ENCODE measurements at places on chromosomes 3 and 15.

- DNase-seq = no peak
Observed at GRCh38 chr15:93973287-93973686, 258.1 kb upstream of the MCTP2 start.

- no peak for DNase-seq
Observed at GRCh38 chr3:155354658-155355057, 61.2 kb upstream of the STRIT1 start.

DNA sequence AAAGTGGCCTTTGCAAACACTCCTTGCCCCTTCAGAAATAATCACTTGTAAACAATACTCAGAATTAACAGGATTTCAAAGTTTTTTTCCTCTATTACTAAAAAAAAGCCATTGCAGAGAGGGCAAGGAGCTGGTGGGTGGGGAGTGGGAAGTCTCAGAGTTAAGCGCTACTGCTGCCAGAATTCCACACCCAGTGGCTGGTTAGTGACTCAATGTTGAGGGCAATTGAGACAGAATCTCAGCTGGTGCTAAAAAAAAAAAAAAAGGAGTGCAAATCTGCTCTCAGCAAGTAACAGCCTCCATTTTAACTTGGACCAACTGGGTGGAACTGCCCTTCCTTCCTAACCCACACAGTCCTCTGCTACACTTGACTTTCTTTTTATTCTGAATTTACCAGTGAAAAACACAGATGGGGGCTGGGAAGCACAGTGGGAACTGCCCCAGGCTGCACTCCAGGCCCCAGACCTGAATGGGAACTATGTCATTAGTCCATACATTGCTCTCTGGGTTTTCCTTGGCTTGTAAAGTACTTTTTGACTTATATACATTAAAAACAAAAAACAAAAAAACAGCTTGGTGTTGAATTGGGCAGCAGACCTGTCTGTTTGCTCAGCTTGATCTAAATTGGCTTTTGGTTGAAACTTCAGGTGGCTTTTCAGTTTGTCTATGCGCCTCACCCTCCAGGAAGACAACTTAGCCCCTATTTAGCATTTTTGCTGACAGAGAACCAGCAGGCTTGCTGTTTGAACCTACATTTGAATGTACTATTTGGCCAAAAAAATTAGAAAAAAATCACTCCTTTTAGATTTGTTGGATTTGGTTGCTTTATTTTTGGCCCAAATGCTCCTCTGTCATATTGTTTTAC, 357.8 kb upstream of the TBL1XR1 start:
- peak; percentile 85 for DNase-seq

GRCh38 chr3:172516318-172517214, 6.7 kb downstream of the TNFSF10 start:
- DNase-seq = peak; percentile 77

GRCh38 chr15:58510715-58511598, 79.2 kb downstream of the LIPC start:
- peak; percentile 54 for DNase-seq

DNA sequence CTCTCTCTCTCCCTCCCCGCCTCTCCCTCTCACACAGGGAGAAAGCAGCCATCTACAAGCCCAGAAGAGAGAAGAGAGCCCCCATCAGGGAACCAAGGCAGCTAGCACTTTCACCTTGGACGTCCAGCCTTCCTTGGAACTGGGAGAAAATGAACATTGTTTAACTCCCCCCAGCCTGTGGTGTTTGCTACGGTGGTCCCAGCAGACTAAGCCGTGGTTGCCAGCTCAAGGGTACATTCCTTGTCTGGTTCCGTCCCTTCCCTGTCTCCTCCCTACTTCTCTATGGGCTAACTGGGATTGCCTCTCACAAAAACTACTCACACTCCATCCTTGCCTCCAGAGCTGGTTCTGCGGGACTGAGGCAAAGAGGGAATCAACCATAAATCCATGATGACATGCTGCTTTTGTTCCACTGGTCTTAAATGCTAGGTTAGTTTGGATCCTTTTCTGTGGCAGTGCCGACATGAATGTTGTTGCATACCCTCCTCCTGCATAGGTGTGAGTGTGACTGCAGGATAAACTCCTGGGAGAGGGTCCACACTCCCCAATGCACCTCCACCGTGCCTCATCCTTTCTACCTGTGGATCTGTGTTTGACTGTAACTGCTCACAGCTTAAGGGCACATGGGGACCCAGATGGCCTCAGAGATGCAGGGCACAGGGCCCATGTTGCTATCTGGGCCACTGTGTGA, 12.0 kb downstream of the C3orf22 start:
- no peak for DNase-seq

GRCh38 chr15:86555098-86555497, 475.4 kb downstream of the AGBL1 start:
- no peak for DNase-seq

DNA sequence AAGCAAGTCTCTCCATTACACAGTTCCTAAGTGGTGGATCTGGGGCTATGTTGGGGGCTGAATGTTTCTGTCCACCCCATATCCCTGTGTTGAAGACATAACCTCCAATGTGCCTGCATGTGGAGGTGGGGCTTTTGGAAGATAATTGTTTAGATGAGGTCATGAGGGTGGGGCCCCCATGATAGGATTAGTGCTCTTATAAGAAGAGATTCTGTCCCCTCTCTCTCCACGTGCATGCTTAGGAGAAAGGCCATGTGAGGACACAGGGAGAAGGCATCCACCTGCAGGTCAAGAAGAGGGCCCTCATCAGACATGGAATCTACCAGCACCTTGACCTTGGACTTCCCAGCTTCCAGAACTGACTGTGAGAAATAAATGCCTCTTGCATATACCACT, 231.0 kb upstream of the CHRNA7 start:
- no peak for DNase-seq
